ENCODE measurements at places on chromosomes 5 and 9.

DNA sequence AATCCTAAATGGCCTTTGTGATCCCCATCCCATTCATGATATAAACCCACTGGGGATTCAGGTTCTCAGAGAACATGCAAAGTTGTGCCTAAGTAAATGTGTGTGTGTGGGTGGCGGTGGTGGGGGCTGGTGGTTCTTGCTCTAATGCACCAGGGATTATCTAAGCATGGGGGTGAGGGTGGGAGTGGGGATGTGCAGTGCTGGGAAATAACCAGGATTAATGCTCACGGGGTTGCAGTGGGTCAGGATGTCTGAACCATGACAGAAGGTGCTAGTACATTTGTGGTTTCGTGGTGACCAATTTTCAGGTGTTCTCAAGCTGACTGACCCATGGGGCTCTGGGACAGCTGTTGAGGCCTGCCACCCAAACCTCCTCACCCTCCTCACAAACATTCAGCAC is 101.0 kb downstream of the ZNF608 start:
- DNase-seq = no peak

- no peak for DNase-seq
These were observed 32.6 kb downstream of the CD180 start for GRCh38 chr5:67163863-67164595.

- DNase-seq = no peak
These were observed 50.6 kb downstream of the SMARCA2 start for GRCh38 chr9:2065704-2066103.

DNA sequence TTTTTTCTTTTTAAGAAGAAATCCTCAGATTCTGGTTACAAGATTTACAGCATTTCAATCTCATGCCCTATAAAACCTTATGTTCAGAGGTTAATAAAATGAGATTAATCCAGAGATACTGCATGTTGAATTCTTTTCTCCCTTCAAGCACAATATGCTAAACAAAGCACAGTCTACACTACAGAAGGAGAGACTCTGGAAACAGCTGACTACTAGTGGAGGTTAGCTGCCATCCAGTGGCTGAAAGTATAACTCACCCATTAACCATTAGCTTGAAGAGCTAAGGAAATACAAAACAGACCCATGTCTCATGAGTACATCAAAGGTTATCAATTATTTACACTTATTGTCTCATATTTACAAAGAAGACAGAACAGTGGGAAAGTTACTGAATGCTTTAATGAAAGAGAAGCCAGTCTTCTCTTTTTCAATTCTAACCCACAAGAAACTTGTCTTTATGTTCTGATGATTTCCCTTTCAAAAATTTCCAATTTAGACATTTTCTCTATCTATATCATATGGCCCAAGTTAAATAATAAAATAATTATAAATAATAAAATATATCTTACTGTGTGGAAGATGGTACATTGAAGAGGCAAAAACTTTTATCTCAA is 12.7 kb upstream of the DNAH5 start:
- no peak for DNase-seq

DNA sequence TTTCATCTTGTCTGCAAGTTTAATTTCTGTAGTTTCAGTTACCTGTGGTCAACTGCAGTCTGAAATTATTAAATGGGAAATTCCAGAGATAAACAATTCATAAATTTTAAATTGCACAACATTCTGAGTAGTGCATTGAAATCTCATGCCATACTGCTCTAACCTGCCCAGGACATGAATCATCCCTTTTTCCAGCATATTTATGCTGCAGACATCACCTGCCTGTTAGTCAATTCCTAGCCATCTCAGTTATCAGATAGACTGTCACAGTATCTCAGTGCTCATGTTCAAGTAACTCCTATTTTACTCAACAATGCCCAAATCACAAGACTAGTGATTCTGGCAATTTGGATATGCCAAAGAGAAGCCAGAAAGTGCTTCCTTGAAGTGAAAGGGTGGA is 223.0 kb upstream of the GRIA1 start:
- DNase-seq = no peak
